COR-L47 (cell line): ENCODE measurements at places on chromosomes 1 and 21.

- DNase-seq: peak; percentile 65
These were observed at the start of gene IL10RB for GRCh38 chr21:33266050-33266788. Gene IL10RB (plus strand): TSS chr21:33266367. CDS start chr21:33266466, 99 bp downstream.

- DNase-seq: no peak
These were observed 203.1 kb downstream of the BARHL2 start for GRCh38 chr1:90513956-90514355.

- no peak for DNase-seq
These were observed 17.6 kb downstream of the LMO4 start for GRCh38 chr1:87346130-87346814.

GRCh38 chr1:21852282-21853130 is 40.4 kb downstream of the LDLRAD2 start:
- DNase-seq: no peak

DNA sequence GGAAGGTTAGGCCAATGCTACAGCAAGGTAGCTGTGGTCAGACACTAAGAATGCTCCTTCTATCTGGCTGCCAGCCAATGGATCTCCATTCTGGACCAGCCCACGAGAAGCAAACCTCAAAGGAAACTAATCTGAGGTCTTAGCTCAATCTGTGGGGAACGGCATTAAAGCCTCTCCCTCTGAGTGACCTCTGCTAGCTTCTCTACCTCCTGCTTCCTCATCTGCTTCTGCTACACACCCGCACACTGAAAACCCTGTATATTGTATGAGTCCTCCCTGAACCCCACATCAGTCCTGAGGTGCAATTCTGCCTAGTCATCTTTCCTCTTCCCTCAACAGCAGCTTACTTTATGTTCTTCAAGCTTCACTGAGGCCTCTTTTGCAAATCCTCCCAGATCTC is 6.9 kb upstream of the GALE start:
- DNase-seq: no peak

DNA sequence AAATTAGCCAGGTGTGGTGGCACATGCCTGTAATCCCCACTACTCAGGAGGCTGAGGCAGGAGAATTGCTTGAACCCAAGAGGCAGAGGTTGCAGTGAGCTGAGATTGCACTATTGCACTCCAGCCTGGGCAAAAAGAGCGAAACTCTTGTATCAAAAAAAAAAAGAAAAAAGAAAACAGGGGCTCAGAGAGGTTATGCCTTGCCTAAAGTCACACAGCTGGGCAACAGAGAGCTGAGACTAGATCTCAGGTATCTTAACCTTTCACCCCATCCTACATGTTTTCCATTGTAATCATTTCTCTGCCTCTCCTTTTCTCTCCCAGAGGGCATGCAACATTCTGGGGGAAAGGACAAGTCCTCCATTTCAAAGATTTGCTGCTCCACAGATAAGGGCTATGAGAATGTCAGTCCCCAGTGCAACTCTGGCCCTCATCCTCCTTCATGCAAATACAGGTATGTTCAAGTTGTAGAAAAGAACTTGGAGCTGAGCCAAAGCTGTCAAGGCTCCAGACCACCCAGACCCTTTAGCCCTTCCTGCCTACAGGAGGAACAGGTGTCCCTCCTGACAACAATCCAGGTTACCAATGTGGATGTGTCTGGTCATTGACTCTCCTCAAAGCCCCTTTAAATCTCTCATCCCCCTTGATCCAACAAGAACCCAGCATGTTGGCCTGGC is 6.9 kb downstream of the SLC9A1 start:
- no peak for DNase-seq

GRCh38 chr1:116359060-116359830 is 13.8 kb upstream of the ATP1A1 start:
- no peak for DNase-seq

DNA sequence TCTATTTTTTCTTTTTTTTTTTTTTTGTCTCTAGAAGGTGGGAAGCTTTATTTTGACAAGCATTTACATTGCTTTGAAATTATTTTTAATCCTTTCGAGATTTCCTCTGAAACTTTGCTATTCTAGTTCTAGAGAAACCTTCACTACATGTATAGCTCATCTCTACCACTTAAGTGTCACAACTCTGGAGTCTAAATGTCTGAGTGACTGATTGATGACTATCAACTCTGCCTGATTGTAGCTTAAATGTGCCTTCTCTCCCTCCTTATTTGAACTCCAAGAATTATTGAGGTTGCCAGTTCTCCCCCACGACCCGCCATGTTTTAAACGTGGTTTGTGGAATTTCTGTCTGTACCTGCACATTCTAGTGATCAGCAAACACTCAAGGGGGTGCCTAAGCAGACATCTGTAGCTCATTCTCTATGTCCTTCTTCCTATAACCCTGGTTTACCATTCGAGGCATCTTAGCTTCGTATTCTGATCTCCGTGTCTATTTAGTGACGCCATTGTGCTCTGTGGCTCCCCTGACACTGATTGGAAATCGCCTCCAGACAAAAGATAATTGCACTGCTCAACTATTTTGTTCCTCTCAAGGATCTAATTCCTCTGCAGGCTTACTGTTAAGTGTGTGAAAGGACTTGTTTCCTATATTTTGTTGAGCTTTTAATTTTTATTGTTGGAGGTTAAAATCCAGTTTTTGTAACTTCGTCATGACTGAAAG is 1570.6 kb downstream of the BRINP3 start:
- DNase-seq: no peak
